ENCODE measurements at places on chromosomes 12 and 14. TPM values are rescaled to one million over a fixed set of nuclear protein-coding genes. Genes with fewer than 3 reads are reported as not detected.

- DNase-seq: no peak
Measured at GRCh38 chr14:90999299-90999698, 61.1 kb downstream of the RPS6KA5 start.

DNA sequence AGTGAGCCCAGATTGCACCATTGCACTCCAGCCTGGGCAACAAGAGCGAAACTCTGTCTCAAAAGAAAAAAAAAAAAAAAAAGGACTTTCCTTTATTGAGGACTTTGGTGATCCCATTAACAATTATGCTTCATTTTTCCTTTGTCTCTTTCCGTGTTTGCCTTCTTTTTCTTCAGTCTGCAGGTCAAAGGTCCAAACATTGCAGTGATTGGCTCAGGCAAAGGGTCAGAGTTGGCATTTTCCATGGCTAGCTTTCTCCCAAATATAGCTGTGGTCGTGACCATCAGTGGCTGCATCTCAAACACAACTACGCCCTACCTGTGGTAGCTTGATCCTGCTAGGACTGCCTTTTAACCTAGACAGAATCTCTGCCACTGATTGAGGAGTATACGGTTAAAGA is 7.0 kb upstream of the DNAL1 start:
- DNase-seq: no peak

- no peak for DNase-seq
Measured at GRCh38 chr12:98612696-98613334, 19.3 kb downstream of the SLC25A3 start.

GRCh38 chr14:47526591-47527244 is 148.7 kb downstream of the MDGA2 start:
- DNase-seq: no peak

- no peak for DNase-seq
Measured at GRCh38 chr12:24697769-24698168, 251.1 kb downstream of the BCAT1 start.

The CIDEB gene
- 24.8 TPM for polyA plus RNA-seq

GRCh38 chr14:24436355-24437019 is 6.1 kb downstream of the SDR39U1 start:
- DNase-seq: peak; percentile 70

The SSPN gene
- polyA plus RNA-seq: 13.0 TPM

The GMPR2 gene
- 121 TPM for polyA plus RNA-seq

The CELA1 gene
- polyA plus RNA-seq: not detected
